ENCODE measurements at places on chromosomes 7 and 10. TPM values are rescaled to one million over a fixed set of nuclear protein-coding genes. Genes with fewer than 3 reads are reported as not detected.

Gene SLC16A9
- 1.2 TPM for total RNA-seq

Gene DNAJC12
- total RNA-seq, result 2.8 TPM

Gene LLCFC1
- total RNA-seq, result not detected

Gene TWIST1
- total RNA-seq, result 51.1 TPM

Gene SPDYE3
- not detected for total RNA-seq

Gene LMOD2
- not detected for total RNA-seq

Gene ITPRID1
- not detected for total RNA-seq

Gene FAM221A
- total RNA-seq, result 2.0 TPM

Measured in uterine smooth muscle cell (primary cell).